ENCODE measurements at places on chromosomes 11 and 22.

GRCh38 chr11:45383224-45383623 lies 97.1 kb upstream of the SYT13 start:
- no peak for DNase-seq

GRCh38 chr11:69662021-69662698 lies 13.0 kb downstream of the LTO1 start:
- no peak for DNase-seq

DNA sequence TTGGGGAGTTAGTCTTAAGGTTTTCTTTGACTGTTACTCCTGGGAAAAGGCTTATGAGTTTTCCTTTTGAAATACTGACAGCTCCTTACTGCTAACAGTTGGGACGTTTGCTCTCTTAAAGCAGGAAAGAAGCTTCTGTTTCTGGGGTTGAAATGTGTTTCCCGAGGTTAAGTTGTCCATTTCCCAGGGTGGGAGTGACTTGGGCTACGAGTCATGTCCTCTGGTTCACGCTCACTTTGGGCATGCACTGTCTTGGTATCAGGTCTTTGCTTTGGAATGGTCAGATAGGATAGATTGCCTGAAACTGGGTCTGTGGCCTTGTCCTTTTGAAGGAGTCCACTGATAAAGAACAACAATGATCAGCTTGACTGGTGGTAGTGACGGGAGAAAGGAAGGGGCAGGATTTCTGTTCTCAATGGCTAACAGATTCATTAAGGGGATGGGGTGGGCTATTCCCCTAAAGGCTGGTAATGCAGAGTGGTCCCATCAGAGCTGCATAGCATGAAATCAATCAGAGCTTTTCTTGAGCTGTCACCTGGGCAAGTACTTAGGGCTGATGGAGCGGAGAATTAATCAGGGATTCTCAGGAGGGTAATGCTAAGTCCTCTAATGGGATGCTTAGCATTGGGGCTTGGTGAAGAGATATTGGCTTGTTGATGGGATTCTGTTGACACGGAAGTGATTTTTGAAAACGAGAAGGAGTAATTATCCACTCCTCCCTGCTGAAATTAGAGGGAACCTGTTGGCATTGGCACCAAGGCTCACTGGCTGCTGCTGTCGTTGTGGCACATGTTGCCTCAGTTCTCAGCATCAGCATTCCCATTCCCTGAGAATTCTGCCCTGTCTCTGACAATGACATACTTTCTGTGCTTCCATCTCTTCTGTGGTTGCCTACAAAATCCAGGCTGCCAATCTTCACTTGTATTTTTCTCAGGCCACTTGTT lies 81.6 kb downstream of the TEAD1 start:
- no peak for DNase-seq

DNA sequence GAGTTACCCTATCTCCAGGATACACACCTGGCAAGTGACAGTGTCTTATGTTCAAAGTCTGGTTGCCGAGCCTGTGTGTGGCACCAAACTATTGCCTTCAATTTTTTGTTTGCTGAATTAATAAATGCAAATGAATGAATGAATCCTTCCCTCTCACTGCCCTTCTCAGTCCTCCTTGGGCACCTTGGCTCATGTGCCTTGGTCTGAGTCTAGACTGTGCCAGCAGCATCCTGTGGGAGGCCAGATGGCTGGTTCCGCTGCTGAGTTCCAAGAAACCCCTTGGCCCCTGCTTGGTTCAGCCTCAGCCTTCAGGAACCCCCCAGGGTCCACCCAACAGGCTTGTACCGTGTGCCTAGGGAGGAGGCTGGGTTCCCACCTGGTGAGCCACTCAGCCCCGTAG lies 31.0 kb downstream of the TOB2 start:
- DNase-seq, result no peak

DNA sequence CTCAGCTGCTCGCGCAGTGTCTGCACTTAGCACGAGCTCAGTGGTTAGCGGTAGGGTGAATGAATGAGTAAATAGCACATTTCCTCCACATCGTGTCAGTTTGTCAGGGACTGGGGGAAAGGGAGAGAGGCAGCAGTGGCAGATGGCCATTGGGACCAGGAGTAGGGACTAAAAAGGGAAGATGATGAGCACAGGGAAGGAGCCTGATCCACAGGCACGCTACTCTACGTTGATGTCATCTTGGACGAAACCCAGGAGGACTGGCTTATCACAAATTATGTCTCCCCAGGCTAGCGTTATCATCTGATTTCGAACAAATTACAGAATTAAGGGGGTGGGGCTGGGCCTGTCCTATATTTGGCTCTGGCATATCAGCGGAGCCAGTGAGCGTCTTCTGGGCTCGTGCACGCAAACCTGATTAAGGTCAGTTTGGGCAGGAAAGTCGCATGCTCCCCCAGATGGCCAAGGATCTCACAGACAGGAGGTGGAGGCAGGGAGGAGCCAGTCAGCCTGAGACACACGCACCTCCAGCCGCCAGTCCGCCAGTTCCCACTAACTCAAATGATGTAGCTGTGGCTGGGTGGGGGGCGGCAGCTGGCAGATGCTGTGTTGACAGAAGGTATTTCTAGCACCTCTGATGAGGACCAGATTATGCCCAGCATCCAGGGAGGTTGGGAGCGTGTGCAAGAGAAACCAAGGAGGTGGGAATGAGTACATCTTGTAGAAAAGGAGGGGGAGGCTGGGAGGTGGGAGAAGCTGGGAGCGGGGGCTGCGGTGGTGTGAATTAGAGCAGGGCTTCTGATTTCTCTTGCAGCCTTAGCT lies 97.4 kb upstream of the PRDM11 start:
- DNase-seq, result no peak

GRCh38 chr11:70319396-70320076 lies 49.0 kb downstream of the PPFIA1 start:
- DNase-seq, result no peak

GRCh38 chr11:73578592-73579185 lies 19.2 kb downstream of the FAM168A start:
- DNase-seq, result no peak

DNA sequence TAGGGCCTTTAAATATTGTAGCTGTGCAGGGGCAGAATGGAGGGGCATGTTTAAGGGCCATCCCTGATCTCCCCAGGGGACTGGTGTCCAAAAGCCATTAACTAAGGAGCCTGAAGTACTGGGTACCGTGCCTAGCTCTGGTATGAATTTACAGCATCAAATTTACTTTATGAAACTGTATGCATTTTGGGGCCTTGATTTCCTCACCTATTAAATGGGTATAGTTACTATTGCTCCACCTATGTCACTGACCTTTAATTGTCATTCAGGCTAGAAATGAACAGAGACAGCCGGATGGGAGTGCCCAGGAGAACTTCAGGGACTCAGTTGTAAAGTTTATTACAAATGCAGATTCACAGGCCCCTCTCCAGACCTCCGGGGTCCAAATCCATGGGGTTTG lies 11.8 kb upstream of the TP53I11 start:
- no peak for DNase-seq

DNA sequence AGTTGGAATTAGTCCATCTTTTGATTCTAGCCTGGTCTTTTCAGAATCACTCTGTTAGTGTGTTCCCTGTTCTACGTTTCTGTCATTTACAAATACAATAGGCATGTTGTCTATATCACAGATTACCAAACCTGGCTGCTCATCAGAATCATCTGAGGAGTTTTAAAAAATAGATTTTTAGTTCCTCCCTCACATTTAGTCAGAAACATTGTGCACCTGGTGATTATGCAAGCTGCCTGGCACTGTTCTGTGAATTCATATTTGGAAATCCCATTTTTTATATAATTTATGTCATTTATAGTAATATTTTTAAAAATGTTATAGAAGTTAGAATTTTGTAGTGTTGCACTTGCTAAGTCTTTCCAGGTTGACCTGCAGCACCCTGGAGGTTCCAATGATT lies 107.3 kb downstream of the PDE3B start:
- DNase-seq, result no peak

DNA sequence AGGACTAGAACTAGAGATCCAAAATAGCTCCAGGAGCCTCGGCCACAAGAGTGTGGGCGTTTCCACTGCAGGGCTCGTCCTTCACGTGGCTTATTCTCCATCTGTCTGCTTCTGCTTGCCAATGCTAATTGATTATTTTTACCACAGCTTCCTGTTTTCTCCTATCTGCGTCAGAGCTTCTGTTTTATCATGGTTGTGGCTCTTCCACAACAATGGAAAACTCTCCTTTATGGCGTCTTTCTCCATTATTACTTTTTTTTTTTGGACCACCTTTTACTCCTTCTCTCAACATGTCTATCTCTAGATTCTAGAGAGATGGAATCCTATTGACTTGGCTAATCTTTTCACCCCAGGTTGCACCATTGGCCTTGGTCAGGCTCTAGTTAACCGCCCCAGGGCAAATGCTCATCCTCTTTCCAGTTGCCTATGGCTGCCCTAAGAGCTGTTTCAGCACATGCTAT lies 25.9 kb downstream of the CAT start:
- no peak for DNase-seq

- DNase-seq, result no peak
Measured at GRCh38 chr11:85658180-85658579, 6.7 kb downstream of the CREBZF start.

- no peak for DNase-seq
Measured at GRCh38 chr11:106670069-106670468, 348.2 kb downstream of the GUCY1A2 start.

DNA sequence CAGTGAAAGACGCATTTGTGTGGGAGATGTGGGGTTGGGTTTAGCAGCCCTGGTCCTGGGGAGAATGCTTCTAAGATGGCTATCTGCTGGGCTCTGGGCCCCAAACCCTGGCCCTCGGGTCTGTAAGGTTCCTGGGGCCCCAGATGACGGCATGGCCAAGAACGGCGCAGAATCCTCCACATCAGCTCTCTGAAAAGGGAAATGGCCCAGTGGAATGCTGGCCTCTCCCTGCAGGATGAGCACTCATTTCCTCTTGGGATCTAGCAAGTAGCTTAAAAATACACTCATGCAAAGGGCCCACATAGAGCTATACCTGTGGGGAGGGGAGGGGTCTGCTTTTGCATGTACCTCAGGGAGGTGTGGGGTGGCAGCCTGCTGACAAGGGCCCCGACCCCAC lies 37.5 kb upstream of the LINC01488 start:
- no peak for DNase-seq

DNA sequence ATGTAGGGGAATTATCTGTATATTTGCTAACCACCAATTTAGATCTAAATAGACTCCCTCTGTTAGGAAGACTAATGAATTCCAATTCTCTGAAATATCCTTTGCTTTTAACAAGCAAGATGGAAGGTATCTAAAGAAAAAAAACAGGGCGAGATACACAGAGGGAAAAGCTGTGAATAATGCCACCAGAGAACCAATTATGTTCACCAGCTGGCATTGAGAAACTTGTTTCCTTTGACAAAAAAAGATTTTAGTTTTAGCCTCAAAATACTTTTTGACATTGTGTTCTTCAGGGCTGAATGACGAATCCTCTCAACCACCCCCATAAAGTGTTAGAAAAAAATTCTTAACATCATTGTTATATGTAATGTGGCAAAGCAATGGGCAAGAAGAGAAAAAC lies 19.0 kb downstream of the HTR3B start:
- DNase-seq, result no peak
